ENCODE measurements at places on chromosomes 2 and 18. TPM values are rescaled to one million over a fixed set of nuclear protein-coding genes. Genes with fewer than 3 reads are reported as not detected.

DPP10 gene
- not detected for total RNA-seq

AMER3 gene
- total RNA-seq: not detected

TMEM214 gene
- total RNA-seq: 23.5 TPM

IL1A gene
- under 0.01 TPM for total RNA-seq

UGT1A5 gene
- not detected for total RNA-seq

ANKRD53 gene
- total RNA-seq: 0.51 TPM

ABCG8 gene
- total RNA-seq: not detected

TIA1 gene
- total RNA-seq: 147 TPM

Data from dermis blood vessel endothelial cell (primary cell).